GM18507 (cell line): ENCODE measurements at places on chromosomes 3 and 15.

- no peak for DNase-seq
Measured at GRCh38 chr15:42150219-42150970, 6.0 kb downstream of the PLA2G4F start.

GRCh38 chr15:65611888-65612615 is 1.1 kb upstream of the INTS14 start:
- no peak for DNase-seq

DNA sequence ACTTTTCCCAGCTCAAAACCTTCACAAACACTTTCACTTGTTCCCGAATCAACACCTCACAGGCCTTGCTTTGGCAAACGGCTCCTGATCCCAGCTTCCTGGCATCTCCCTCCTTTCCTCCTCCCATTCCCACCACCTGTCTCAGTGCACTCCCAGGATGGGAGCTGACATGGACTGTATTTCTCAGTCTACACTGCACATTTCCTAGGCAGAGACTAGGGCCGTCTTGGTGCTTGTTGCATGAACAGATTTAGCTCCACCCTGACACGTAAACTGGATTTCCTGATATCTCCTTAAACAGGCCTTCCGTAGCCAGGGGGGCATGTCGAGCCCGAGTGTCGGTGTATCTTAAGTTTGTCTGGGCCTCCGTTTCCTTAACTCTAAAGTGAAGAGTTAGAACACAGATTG is 790 bp upstream of the WHAMM start:
- no peak for DNase-seq

GRCh38 chr3:50095352-50095998 is 6.8 kb downstream of the RBM5 start:
- no peak for DNase-seq

- no peak for DNase-seq
Measured at GRCh38 chr3:15279671-15280402, 52.5 kb downstream of the SH3BP5 start.

DNA sequence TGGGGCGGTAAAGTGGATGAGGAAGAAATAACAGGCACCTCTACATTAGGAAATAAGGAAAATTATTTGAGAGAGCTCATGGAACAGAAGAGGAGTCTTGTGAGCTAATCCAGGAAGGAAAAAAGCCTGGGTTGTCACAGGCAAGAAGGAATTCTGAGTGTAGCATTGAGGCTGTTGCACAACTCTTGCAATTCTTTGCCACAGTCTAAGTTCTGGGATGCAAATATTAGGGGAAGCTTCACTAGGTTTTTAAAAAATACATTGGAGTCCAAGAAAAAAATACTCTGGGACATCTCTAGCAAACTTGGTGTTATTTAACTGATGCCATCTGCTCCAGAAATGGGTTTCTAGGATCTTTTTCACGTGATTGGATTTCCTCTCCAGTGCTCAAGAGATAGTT is 122.3 kb downstream of the SPATA16 start:
- DNase-seq: no peak

DNA sequence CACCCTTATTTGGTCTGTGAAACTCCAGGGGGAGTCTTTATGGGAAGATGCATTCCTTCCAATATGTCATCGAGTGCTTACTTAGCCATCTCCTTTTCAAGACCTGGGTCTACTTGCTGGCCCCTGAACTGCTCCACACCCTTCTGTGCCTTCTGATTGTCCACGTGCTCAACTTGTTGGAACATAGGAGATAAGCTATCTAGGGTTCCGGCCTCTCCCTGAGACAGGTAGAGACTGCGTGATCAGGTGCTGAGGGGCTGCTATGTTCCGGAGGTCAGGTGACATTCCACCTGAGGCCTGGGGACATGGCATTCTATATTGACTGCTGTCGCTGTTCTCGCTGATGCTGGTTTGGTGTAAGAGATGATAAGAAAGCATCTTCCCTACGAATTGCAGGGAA is 65.6 kb downstream of the ATP1B3 start:
- DNase-seq: no peak

GRCh38 chr3:126913524-126913923 is 69.4 kb upstream of the PLXNA1 start:
- DNase-seq: no peak

DNA sequence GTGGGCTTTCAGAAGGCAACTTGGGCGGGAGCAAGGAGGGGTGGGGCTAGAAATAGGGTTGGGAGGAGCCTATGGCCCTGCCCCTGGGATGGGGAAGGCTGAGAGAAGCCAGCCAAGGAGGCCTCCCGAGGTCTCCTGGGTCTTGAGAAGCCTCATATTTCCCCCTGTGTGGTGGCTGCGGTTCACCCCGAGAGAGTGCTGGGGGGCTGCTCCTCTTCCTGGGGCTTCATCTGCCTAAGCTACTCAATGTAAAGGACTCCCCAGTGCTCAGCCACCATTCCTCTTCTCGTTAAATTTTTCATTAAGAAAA is 174.3 kb downstream of the SMAD6 start:
- DNase-seq: no peak

GRCh38 chr3:34724916-34725499 is 914.3 kb upstream of the ARPP21 start:
- DNase-seq: no peak

DNA sequence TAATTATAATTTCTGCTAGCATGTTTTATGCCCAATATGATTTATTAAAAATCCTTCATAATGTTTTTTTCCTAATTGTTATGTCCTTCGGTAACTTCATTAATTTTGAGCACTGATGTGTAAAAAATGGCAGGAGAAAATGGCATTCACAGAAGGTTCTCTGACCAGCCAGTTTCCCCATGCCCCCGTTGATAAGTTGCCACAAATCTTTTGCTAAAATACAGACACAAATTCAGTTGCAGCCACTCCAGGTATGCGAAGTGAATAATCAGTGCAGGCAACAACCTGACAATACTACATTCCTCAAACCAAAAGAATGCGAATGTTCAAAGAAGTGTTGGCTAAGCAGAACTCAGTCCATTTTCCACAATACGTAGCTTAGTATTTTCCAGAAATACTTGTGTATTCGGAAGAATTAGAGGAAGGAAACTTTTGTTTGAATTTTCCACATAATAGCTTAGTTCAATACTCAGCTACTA is 32.7 kb downstream of the CHL1 start:
- no peak for DNase-seq

DNA sequence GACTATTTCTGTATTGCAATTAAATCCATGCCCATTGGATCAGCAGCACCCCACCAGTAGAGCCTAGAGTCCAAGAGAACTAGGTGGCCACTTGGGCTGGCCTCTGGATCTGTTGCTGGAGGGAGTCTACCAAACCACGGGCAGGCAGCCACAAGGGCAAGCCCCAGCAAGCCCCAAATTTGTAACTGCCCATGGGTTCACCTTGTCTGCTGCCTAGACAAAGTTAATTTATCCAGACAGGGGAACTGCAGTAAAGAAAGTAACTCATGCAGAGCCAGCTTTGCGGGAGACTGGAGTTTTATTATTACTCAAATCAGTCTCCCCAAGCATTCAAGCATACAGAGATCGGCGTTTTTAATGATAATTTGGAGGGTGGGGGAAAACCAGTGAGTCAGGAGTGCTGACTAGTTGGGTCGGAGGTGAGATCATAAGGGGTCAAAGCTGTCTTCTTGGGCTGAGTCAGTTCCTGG is 74.0 kb upstream of the TERB2 start:
- DNase-seq: peak; percentile 20

DNA sequence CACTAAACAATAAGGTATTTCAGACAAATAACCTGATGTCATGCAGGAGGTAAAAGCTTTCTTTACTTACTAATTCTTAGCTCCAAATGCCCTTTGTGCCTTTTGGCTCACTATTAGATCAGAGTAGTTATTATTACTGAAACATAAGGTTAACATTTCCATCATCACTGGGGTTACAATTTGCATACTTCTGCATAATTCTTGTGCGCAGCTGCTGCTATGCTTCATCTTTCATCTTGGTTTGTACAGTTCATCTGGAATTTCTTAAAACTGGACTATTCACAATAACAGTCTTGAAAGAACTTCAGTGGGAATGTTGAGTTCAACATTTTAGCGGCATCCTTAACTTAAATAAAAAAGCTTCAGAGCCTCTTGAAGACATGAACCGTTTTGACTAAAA is 383.2 kb upstream of the ADAMTS9 start:
- no peak for DNase-seq

GRCh38 chr3:152349392-152349791 is 80.7 kb downstream of the MBNL1 start:
- no peak for DNase-seq

- no peak for DNase-seq
Measured at GRCh38 chr15:41870689-41871081, 23.2 kb downstream of the SPTBN5 start.

DNA sequence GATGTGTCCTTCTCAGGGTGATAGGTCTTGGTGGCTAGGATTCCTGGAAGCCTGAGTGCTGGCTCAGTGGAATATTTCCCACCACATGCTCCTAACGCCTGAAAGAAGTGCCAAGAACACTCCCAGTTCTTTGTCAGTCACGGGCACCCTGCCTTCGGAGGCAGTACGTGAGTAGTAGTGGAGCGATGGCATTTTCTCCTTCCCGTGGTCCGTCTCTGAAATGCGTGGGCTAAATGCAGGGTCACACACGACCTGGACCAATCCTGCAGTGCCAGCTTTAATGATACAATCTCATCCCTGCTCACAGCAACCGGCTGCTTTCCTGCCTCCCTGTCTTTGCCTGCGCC is 14.5 kb downstream of the H1-8 start:
- no peak for DNase-seq
